Upper lobe of left lung (tissue), 6 donors: ENCODE measurements at places on chromosomes 13 and 19. TPM values are rescaled to one million over a fixed set of nuclear protein-coding genes. Genes with fewer than 3 reads are reported as not detected.

The PDX1 gene
- total RNA-seq = not detected

- H3K27ac ChIP-seq = no peak overlapping the region
- peaks cover 74% of the 10 kb centered on the region for H3K36me3 ChIP-seq
- H3K4me3 ChIP-seq = no peak overlapping the region
- H3K27me3 ChIP-seq = no peaks in the 10 kb centered on the region
These were observed 6.8 kb downstream of the ZNF526 start for GRCh38 chr19:42226886-42227285.

- no peaks in the 10 kb centered on the region for H3K27me3 ChIP-seq
- H3K27ac ChIP-seq = no peak overlapping the region
- no peaks in the 10 kb centered on the region for H3K4me1 ChIP-seq
- peak; percentile 80 for DNase-seq
- H3K4me3 ChIP-seq = no peak overlapping the region
- H3K36me3 ChIP-seq = peaks cover 97% of the 10 kb centered on the region
These were observed 7.9 kb downstream of the DCAF15 start for GRCh38 chr19:13959962-13960862.

DNA sequence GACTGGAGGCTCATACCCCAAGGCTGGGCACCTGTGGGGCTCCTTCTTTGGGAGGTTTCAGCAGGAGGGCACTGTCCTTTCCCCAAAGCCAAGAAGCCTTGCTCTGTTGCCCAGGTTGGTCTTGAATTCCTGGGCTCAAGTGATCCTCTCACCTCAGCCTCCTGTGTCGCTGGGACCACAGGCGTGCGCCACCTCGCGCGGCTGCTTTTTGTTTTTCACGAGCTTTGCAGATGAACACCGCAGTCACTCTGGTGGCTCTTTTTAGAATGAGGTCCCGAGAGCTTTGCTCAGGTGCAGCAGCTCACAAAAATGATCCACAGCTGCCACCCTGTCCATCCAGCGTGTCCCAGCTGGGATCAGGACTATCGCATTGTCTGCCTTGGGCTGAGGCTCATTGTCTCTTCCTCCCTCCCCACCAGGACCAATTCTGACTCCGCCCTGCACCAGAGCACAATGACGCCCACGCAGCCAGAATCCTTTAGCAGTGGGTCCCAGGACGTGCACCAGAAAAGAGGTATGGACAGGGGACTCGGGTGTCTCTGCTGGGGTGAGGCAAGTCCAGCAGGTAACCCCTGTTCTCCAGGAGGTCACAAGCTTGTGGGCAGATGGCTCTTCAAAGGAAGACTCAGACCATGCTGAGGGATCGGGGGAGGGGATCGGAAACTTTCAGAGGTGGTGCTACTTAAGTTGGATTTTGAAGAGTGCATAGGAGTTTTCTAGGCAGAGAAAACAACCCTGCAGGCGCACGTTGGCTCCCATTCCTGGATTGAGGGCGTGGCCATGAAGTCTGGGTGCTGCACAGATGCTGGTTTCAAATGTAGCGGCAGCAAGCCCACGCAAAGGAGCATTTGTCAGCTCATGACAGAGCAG is 41.5 kb downstream of the COMP start:
- H3K36me3 ChIP-seq = peaks cover 33% of the 10 kb centered on the region
- H3K27ac ChIP-seq = no peak overlapping the region
- no peaks in the 10 kb centered on the region for H3K4me1 ChIP-seq
- H3K27me3 ChIP-seq = no peaks in the 10 kb centered on the region

DNA sequence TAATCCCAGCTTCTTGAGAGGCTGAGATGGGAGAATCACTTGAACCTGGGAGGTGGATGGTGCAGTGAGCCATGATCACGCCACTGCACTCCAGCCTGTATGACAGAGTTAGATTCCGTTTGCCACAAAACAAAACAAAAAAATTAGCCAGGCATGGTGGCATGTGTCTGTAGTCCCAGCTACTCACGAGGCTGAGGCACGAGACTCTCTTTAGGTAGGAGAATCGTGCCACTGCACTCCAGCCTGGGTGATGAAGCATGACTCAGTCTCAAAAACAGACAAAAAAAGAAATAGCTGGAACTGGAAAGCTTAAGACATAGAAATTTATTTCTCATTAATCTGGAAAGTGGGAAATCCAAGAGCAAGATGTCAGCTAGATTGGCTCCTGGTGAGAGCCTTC is 20.2 kb upstream of the ZNF808 start:
- H3K36me3 ChIP-seq = peaks cover 29% of the 10 kb centered on the region
- no peak overlapping the region for H3K4me3 ChIP-seq
- no peak for DNase-seq

DNA sequence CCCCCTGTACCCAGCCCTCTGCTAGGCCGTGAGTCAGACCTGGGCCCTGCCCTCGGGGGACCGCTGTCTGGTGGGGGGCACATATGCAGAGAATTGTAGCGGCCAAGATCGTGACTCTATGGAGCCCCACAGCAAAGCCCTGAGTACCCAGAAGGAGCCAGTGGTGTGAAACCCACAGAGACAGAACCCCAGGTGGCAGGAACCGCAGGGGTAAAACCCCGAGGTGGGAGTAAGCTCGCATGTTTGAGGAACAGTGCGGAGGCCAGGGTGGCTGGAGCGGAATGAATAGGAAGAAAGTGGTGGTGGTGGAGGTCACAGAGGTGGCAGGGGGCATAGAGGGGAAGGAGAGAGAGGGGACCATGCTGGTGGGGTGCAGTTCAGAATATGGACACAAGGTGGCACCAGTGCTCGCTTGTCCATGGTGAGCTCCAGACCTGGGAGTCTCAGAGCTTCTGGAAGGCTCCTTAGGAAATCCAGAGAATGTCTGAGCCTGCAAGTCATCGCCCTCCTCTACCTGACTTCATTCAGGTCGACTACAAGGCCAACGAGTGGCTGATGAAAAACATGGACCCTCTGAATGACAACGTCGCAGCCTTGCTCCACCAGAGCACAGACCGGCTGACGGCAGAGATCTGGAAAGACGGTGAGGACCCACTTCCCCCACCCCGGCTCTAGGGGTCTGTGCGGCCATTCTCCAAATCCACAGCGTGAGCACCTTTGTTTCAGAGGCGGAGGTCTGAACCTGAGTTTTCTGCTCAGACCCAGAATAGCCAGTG is 48.9 kb downstream of the MYH14 start:
- no peak for DNase-seq
- no peak overlapping the region for H3K4me3 ChIP-seq
- no peak overlapping the region for H3K27ac ChIP-seq
